Activated naive CD8-positive, alpha-beta T cell treated with anti-CD3 and anti-CD28 coated beads for 36 hours (primary cell): ENCODE measurements at places on chromosomes 12 and 14. TPM values are rescaled to one million over a fixed set of nuclear protein-coding genes. Genes with fewer than 3 reads are reported as not detected.
A peak's percentile ranks its signal among the peaks of the same experiment; 100 is the strongest.

The INSM2 gene
- not detected for total RNA-seq

The PARP11 gene
- total RNA-seq = 22.2 TPM

DNA sequence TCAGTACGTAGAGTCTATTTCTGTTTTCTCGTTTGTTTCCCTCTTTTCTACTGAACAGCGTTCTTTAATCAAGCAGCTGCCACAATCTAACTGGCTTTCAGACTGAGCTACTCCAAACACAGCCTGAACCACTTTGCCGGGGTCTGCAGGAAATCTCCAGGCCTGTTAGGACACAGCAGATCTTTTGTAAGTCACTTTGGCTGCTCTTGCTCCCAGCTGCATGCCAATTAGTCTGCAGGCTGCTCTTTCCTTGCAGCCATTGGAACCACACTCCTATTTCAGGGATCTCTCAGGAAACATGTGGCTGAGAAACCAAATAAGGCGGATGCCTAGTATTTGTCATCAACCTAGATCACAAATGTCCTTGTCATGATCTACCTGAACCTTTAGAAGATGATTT lies 73.6 kb downstream of the TMTC1 start:
- no peaks in the 10 kb centered on the region for H3K36me3 ChIP-seq
- H3K27ac ChIP-seq = no peak overlapping the region
- no peaks in the 10 kb centered on the region for H3K4me1 ChIP-seq
- H3K27me3 ChIP-seq = no peaks in the 10 kb centered on the region
- no peak for DNase-seq
- no peak overlapping the region for H3K4me3 ChIP-seq

- H3K4me3 ChIP-seq = peak within 1 kb of the TSS; percentile 58
- peaks cover 2% of the 10 kb centered on the region for H3K4me1 ChIP-seq
- H3K27me3 ChIP-seq = no peaks in the 10 kb centered on the region
- no peak within 1 kb of the TSS for H3K27ac ChIP-seq
Measured at GRCh38 chr12:113056631-113057488, at the start of gene DTX1. DTX1 (plus strand) TSS chr12:113056730; CDS start chr12:113058193, 1,463 bp downstream.

- DNase-seq = no peak
- H3K36me3 ChIP-seq = peaks cover 2% of the 10 kb centered on the region
- H3K4me3 ChIP-seq = no peak overlapping the region
- peaks cover 82% of the 10 kb centered on the region for H3K27me3 ChIP-seq
Measured at GRCh38 chr12:114414031-114414865, 8.3 kb upstream of the TBX5 start.
